ENCODE measurements at places on chromosomes 1 and 21.

DNA sequence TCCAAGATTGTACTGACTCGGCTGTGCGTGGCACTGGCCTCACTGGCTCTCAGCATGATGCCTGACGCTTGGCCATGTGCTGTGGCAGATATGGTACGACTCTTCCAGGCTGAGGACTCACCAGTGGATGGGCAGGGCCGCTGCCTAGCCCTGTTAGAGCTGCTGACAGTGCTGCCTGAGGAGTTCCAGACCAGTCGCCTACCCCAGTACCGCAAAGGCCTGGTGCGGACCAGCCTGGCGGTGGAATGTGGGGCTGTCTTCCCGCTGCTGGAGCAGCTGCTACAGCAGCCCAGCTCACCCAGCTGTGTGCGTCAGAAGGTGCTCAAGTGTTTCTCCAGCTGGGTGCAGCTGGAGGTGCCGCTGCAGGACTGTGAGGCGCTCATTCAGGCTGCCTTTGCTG, 2.9 kb downstream of the IPO13 start:
- DNase-seq: no peak

- DNase-seq: peak; percentile 56
Observed at GRCh38 chr1:203169770-203170520, 5.7 kb downstream of the MYBPH start.

DNA sequence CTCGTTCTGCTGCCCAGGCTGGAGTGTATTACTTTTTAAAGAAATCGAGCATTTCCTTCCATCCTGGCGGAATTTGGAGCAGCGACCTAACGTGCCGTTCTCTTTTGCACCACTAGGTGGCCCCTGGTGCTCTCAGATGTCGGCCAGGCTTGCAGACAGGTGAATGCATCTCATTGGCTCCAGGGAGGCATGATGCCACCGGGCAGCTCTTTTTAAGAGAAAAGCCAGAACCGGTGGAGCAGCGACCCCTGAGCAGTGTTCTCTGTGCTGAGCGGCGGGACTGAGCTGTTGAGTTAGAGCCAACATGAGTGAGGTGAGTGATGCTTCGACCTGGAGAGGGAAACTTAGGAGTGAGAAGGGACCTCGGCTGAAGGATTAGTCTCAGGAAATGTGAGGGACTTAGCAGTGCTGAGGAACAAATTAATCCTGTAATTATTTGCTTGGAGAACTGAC, at the start of gene PCP4:
TSS of gene PCP4 (plus strand) at position 241 of the 453 bp plus-strand sequence. CDS start at position 305, 64 bp downstream.
- no peak for DNase-seq

DNA sequence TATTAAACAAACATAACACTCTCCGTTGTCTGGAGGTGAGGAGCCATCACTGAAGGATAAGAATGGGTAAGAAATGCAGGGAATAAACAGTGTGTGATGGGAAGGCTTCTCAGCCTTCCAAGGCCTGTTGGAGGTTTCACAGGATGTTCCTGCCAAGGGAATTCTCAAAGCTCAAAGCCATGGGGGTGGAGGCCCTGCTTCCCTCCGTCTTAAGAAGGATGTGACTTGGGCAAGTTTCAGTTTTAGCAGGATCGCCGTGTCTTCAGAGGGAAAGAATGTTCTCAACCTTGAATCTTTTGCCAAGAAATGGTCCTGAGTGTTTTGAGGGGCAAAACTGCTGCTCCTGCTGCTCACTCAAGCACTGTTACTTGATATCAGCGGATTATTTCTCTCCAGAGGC, 41.7 kb upstream of the IL20 start:
- no peak for DNase-seq

- no peak for DNase-seq
Observed at GRCh38 chr1:168086438-168086837, 50.3 kb downstream of the GPR161 start.
